Pancreas (tissue), 10 donors: ENCODE measurements at places on chromosomes 13 and 19. TPM values are rescaled to one million over a fixed set of nuclear protein-coding genes. Genes with fewer than 3 reads are reported as not detected.
A peak's percentile ranks its signal among the peaks of the same experiment; 100 is the strongest.

Gene BLVRB
- 24.1 TPM for total RNA-seq

Gene NMRK2
- total RNA-seq, result not detected

Gene FGF22
- total RNA-seq, result 0.23 TPM

Gene PEX11G
- total RNA-seq, result 2.6 TPM

Gene PALM3
- total RNA-seq, result 21.2 TPM

Gene LILRA5
- total RNA-seq, result 0.22 TPM

Gene ZNF738
- 2.7 TPM for total RNA-seq

Gene MCF2L
- total RNA-seq, result 20.2 TPM

Gene ANGPTL8
- not detected for total RNA-seq

Gene CCL25
- not detected for total RNA-seq

DNA sequence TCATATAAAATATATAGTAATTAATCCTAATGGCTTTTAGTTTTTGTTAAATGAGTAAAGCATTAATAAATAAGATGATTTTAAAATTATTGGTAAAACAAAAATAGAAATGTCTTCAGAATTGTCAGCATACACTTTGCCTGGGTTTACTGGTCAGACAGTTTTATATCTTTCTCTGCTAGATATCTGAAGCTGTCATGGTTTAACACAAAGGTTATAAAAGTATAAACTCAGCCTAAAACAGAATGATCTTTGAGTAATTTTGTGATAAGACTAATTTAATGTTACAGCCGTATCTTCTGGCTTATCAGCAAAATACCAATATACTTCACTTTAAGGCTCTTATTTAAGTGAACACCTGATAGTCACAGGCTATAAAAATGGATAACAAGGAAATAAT lies 17.8 kb upstream of the NAA16 start:
- no peak overlapping the region for H3K4me3 ChIP-seq
- no peak for DNase-seq
- no peaks in the 10 kb centered on the region for H3K36me3 ChIP-seq

GRCh38 chr13:111857336-111857735 lies 209.6 kb upstream of the SOX1 start:
- H3K27ac ChIP-seq, result no peak overlapping the region
- no peaks in the 10 kb centered on the region for H3K27me3 ChIP-seq
- H3K4me1 ChIP-seq, result no peaks in the 10 kb centered on the region
- H3K4me3 ChIP-seq, result no peak overlapping the region

GRCh38 chr13:32045537-32045936 lies 14.0 kb downstream of the FRY start:
- no peaks in the 10 kb centered on the region for H3K27me3 ChIP-seq
- H3K27ac ChIP-seq, result peak overlapping the region; percentile 50
- H3K4me1 ChIP-seq, result peaks cover 39% of the 10 kb centered on the region

DNA sequence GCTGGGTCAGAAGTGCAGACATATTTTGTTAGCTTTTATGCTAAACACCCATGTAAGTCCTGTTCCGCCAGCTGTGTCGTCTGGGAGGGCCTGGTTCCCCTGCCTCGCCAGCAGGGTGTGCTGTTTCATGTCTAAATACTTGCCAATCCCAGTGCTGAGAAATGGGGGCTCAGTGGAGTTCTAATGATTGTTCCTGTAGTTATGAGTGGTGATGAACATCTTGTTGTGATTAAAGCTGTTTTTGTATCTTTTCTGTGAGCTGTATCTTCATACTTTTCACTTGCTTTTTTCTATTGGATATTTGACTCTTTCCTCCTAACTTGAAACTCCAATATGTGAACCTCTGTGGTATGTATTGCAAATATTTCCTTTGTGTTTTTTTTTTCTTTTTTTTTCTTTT lies 32.7 kb downstream of the KDM4B start:
- no peaks in the 10 kb centered on the region for H3K36me3 ChIP-seq
- H3K4me1 ChIP-seq, result no peaks in the 10 kb centered on the region
- H3K27me3 ChIP-seq, result no peaks in the 10 kb centered on the region
- H3K4me3 ChIP-seq, result no peak overlapping the region
- DNase-seq, result no peak

DNA sequence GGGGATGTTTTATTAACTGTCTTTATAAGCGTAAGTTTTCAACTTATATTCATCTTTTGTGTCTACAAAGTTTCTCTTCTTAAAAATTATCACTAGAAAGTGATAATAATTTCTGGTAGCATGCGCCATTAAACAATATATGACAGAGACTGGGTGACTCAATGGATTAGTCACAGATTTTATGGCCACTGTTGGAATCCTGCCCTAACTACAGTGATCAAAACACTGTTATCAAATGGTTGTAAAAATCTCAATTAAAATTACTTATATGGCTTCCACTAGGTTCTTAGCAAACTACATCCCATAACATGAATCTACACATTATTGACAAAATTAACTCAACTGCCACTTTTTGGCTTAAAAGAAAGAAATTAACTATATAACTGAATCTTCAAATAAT lies 350.0 kb downstream of the DACH1 start:
- no peak for DNase-seq
- H3K36me3 ChIP-seq, result no peaks in the 10 kb centered on the region
- no peak overlapping the region for H3K27ac ChIP-seq

DNA sequence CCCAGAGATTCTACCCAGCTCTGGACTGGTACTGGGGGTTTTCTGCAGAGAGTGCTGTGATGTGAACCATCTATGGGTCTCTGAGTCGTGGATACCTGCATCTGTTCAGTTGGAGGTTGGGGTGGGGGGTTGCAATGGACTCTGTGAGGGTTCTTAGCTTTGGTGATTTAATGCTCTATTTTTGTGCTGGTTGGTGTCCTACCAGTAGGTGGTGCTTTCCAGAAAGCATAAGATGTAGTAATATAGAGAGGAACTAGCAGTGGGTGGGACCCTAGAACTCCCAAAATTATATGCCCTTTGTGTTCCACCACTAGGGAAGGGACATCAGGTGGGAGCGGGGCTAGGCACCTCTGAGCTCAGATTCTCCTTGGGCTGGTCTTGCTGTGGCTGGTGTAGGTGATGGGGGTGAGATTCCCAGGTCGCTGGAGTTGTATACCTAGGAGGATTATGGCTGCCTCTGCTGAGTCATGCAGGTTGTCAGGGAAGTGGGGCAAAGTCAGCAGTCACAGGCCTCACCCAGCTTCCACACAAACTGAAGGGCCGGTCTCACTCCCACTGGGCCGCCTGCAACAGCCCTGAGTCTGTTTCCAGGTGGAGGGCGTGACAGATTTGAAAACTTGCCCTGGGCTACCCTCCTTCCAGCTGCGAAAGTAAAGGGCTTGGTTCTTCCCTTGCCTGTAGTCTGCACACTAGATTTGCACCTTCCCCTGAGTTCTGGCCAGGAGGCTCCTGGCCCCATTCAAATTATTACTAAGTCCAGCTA lies 573.0 kb upstream of the SLITRK1 start:
- H3K36me3 ChIP-seq, result no peaks in the 10 kb centered on the region
- H3K27me3 ChIP-seq, result no peaks in the 10 kb centered on the region
- H3K4me1 ChIP-seq, result no peaks in the 10 kb centered on the region
- DNase-seq, result no peak

- no peaks in the 10 kb centered on the region for H3K27me3 ChIP-seq
- no peak overlapping the region for H3K4me3 ChIP-seq
- peaks cover 66% of the 10 kb centered on the region for H3K36me3 ChIP-seq
These were observed 29.4 kb downstream of the SMIM24 start for GRCh38 chr19:3450796-3451411.

DNA sequence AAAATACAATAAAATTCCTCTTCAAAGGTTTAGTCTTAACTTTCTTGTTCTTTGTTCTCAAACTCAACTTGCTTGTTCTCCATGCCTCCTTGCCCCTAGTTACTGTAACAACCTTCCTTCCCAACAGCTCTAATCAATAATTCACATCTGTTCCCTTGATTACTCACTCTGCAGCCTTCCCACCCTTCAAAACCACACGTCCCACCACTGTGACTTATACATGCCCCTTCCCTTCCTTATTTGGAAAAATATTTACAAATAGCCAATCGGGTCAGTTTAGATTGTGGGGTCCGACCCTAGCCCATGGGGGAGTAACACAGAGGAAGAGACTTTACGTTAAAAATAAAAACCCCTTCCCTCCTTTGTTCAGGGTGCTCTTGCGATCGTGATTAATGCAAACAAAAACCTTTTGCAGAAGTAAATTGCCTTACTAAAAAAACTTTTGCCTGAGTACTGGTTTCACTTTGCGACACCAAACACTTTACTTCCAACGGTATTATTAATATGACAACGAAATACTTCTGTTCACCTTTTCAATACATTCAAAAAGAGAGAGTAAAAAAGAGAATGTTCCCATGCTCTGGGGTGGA lies 512 bp upstream of the ZNF93 start:
- peak overlapping the region; percentile 45 for H3K4me3 ChIP-seq
- H3K27ac ChIP-seq, result peak overlapping the region; percentile 88
- DNase-seq, result no peak
- H3K4me1 ChIP-seq, result no peaks in the 10 kb centered on the region
- no peaks in the 10 kb centered on the region for H3K36me3 ChIP-seq

DNA sequence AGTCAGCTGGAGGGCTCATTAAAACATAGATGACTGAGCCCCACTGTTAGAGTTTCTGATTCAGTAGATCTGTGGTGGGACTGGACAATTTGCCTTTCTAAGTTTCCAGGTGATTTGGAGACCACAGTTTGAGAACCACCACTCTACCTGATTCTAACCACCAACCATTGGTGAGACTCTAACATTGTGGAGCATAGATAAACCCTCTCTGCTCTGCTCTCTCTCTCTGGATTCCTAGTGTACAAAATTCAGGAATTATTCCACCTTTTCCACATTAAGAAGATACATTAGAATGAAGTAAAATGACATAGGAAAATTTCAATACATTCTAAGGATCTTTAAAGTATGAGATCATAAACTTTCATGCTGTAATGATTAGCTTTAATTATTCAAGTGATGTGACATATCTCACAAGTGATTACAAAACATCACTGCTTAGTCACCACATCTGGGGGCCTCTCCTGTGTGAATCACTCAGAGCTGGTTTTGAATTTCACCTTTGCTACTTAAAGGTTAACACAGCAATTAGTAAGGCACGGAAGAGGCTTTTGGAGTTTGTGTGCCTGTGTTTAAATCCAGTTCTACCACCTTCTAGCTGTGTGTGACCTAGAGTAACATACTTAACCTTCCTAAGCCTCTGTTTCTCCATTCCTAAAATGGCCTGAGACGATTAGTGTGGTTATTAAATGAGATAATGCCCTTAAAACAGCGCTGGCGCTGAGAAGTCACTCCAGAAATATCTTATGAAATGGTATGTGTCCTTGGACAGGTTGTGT lies 78.5 kb upstream of the NBEA start:
- no peak overlapping the region for H3K27ac ChIP-seq
- H3K36me3 ChIP-seq, result no peaks in the 10 kb centered on the region
- H3K4me1 ChIP-seq, result no peaks in the 10 kb centered on the region
- no peak overlapping the region for H3K4me3 ChIP-seq
- H3K27me3 ChIP-seq, result no peaks in the 10 kb centered on the region
- DNase-seq, result no peak

- H3K4me1 ChIP-seq, result peaks cover 7% of the 10 kb centered on the region
- no peaks in the 10 kb centered on the region for H3K36me3 ChIP-seq
- peak overlapping the region; percentile 43 for H3K4me3 ChIP-seq
- H3K27me3 ChIP-seq, result no peaks in the 10 kb centered on the region
- peak overlapping the region; percentile 84 for H3K27ac ChIP-seq
These were observed 1.0 kb upstream of the BCAM start for GRCh38 chr19:44807652-44808462.

- no peak overlapping the region for H3K4me3 ChIP-seq
- no peak overlapping the region for H3K27ac ChIP-seq
- H3K4me1 ChIP-seq, result peaks cover 18% of the 10 kb centered on the region
- no peaks in the 10 kb centered on the region for H3K36me3 ChIP-seq
- H3K27me3 ChIP-seq, result no peaks in the 10 kb centered on the region
- no peak for DNase-seq
These were observed 97.0 kb upstream of the RNF113B start for GRCh38 chr13:98273824-98274742.

- H3K36me3 ChIP-seq, result no peaks in the 10 kb centered on the region
- no peak overlapping the region for H3K4me3 ChIP-seq
- H3K27me3 ChIP-seq, result no peaks in the 10 kb centered on the region
- DNase-seq, result no peak
These were observed 1954.5 kb upstream of the PCDH20 start for GRCh38 chr13:63370101-63370500.

DNA sequence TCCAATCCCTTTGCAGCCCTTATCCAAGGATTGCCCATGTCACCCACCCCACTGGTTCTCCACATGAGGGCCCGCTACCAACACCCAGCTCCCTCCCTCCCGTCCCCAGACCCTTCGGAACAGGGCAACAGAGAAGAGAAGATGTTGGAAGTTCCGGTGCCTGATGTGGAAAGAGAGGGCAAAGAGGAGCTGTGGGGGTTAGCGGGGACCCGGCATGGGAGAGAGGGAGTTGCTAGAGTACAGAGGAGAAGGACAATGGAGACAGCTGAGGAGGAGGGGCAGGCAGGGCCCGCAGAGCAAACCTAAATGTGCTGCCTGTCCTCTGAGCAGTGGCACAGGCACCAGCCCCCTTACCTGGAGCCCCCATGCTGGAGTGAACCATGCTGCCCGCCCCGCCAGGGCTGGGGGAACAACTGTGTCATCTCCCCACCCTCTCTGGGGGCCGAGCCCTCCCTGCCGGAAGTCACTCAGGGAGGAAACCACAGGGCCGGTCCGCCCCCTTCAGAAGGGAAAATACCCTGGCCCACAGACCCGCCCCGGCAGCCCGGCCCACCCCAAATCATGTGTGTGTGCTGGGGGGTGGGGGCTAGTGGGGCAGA lies at the start of gene POU2F2:
TSS of gene POU2F2 (minus strand) at position 417 of the 599 bp plus-strand sequence. CDS start at position 382, 35 bp downstream.
- peak; percentile 57 for DNase-seq
- no peak within 1 kb of the TSS for H3K27ac ChIP-seq
- H3K4me1 ChIP-seq, result no peaks in the 10 kb centered on the region
- H3K36me3 ChIP-seq, result no peaks in the 10 kb centered on the region
- H3K27me3 ChIP-seq, result no peaks in the 10 kb centered on the region

DNA sequence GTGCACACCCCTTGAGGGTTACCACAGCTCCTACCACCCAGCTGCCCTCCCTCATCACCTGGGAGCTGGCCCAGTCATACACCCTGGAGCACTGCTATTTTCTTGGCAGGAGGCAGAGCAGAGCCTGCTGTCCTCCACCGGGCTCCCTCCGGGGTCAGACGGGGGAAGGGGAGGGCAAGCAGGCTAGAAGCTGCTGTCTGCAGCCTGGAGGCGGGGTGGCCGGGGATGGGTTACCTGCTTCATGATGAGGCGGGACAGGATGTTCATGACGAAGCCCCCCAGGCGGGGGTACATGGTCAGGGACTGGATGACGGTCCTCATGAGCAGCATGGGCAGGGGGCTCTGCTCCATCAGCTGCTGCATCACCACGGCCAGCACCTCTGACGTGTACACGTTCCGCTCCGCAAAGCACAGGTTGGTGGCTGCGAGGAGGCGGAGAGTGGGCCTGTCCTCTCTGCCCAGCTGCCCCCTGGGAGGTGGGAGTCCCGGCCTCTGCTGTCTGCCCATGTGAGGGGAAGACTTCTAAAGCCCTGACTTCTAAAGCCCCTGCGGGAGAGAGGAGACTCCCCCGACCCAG lies 2.7 kb upstream of the RSPH6A start:
- no peak overlapping the region for H3K27ac ChIP-seq
- no peaks in the 10 kb centered on the region for H3K36me3 ChIP-seq
- no peak overlapping the region for H3K4me3 ChIP-seq

- H3K4me1 ChIP-seq, result no peaks in the 10 kb centered on the region
- H3K36me3 ChIP-seq, result no peaks in the 10 kb centered on the region
- DNase-seq, result no peak
- no peaks in the 10 kb centered on the region for H3K27me3 ChIP-seq
These were observed 969.1 kb upstream of the PCDH9 start for GRCh38 chr13:68199271-68199670.
